Nephron progenitor cell (in vitro differentiated cells): ENCODE measurements at places on chromosomes 3 and 15.
A peak's percentile ranks its signal among the peaks of the same experiment; 100 is the strongest.

DNA sequence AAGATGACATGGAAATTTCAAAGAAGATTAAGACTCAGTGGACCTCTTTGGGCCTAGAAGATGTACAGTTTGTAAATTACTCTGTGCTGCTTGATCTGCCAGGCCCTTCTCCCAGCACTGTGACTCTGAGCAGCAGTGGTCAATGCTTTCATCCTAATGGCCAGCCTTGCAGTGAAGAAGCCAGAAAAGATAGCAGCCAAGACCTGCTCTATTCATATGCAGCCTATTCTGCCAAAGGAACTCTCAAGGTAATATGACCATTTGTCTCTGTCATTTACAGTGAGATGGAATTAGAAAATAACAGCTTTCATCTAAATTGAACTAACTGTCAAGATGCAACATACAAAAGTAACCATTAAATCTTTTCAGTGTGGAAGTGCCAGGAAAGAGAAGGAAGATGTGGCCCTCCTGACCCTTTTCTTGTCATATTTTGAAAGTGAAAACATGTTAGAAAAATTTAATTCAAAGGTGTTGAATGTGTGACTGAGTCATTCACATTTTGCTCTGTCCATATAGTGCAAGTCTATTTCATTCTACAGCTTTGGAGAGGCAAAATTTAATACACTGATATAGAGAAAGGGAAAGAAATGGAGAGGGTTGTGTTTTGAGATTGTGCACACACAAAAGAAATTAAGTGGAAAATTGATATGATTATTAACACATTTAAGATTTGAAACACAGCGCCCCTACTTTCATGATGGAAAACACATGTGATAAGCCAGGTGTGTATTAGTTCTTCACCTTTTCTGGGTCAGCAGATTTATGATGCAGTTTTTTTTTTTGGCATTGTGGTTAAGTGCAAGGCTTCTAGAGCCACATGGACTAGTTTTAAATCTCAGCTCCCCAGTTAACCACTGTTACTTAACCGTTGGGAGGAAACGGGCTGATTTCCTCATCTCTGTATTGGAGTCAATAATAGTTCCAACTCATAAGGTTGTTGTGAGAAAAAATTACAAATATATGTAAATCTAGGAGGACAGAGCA, 375.1 kb downstream of the NAALADL2 start:
- no peak for DNase-seq

DNA sequence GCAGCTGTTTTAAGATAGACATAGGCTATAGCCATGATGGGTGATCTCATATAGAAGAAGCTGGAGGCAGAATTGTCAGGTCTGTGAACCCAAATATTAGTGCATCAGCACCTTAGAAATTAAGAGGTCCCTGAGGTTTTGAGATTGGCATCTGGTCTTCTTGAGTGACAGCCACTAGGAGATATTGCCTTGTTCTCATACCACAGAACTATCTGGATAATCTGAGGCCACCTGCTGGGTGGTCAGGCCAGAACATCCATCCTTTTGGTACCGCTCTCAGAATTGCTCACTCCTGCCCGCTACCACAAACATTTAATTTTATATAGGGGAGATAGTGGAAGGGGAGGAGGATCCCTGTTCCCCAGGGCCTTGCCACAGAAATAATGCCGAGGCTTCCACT, 210.6 kb upstream of the ZPLD1 start:
- DNase-seq, result no peak

GRCh38 chr15:70466305-70466704, 297.1 kb downstream of the UACA start:
- DNase-seq, result no peak

DNA sequence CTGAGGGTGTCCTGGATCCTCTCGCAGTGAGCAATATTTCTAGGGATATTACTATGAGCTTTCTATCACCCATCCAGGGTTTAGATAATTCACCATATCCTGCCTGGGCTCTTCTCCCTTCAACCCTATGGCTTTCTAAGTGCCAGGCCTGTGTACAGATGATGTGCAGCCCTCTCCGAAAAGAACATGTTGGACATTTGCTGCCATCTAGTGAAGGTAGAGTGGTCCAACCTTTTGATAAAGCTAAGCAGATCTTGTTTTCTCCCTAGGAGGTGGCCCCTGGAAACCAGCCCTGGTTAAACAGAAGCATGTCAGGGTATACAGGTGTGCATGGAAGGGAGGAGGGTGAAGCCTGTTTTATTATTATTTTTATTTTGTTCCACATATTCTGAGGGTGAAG, 27.9 kb upstream of the SCN10A start:
- DNase-seq, result no peak

GRCh38 chr15:74210729-74211128, 8.1 kb upstream of the STRA6 start:
- DNase-seq, result no peak

DNA sequence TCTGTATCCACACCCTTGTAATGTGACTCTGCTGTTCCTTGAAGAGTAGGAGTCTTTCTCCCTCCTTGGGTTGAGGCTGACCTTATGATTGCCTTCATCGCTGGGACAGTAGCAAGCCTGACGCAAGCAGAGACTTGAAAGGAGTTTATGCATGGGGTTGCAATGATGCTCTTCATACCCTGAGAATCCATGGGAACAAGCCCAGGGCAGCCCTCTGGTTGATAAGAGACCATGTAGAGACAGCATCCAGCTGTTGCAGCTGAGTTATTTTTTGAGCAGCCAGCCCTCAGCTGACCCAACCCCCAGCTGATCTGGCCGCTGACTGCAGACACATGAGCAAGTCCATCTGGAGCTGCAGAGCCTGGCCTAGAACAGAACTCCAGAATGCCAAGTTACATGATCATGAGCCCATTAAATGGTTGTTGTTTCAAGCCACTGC, 60.6 kb upstream of the ARNT2 start:
- DNase-seq, result no peak

GRCh38 chr15:43215961-43216360, 4.9 kb downstream of the EPB42 start:
- DNase-seq, result no peak

DNA sequence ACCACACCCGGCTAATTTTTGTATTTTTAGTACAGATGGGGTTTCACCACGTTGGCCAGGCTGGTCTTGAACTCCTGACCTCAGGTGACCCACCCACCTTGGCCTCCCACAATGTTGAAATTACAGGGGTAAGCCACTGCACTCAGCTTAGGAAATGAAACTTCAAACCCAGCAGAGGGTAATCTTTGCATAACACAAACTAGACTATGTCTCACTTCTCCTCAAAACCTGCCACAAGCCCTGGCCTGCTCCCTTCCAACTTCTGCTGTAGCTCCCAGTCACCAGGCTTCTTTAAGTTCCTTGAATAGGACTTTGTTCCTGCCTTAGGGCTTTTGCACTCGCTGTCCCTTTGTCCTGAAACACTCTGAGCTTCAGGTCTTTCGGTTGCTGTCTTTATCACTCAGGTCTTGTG, 39.2 kb upstream of the SEMA4B start:
- no peak for DNase-seq

- no peak for DNase-seq
These were observed 32.1 kb downstream of the BUB1B start for GRCh38 chr15:40192942-40193341.

GRCh38 chr15:88036154-88036839, 220.2 kb downstream of the NTRK3 start:
- DNase-seq, result no peak

GRCh38 chr15:31366169-31366734, 39.6 kb downstream of the KLF13 start:
- DNase-seq, result no peak

DNA sequence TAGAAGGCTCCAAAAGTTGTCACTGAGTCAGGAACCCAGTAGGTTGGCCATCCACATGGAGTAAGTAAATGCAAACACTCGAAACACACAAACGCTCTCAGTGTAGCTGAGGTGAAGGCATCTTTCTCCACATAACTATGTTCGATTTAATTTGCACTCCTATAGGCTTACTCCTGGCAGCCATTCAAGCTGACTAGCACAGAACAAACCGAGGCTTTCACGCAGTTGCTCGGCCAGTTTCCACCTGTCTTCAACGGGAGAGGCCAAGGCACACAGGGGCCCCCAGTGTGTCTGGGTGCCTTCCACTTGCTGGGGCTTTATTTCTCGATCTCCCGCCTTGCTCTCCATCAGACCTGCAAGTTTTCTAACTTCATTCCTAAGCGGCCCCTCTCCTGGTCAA, 18.9 kb downstream of the RGMA start:
- no peak for DNase-seq

- DNase-seq, result no peak
These were observed 178.2 kb upstream of the GOLIM4 start for GRCh38 chr3:168273917-168274316.

DNA sequence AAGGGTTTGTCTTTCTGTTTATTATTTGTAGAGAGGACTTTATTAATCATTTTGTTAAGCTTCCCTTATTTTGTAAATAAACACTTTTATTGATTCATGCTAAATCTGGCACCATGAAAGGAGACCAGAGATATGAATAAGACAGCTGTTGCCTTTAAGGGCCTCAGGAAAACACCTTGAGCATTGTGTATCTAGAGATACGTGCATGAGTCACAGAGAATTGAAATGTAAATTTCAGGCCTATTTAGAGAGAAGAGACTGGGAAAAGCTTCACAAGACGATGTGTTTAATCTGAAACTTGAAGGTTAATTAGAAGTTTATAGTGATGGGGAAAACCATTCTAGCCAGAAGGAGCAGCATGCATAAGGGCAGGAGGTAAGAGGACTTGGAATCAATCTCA, 28.6 kb upstream of the UTS2B start:
- DNase-seq, result no peak

DNA sequence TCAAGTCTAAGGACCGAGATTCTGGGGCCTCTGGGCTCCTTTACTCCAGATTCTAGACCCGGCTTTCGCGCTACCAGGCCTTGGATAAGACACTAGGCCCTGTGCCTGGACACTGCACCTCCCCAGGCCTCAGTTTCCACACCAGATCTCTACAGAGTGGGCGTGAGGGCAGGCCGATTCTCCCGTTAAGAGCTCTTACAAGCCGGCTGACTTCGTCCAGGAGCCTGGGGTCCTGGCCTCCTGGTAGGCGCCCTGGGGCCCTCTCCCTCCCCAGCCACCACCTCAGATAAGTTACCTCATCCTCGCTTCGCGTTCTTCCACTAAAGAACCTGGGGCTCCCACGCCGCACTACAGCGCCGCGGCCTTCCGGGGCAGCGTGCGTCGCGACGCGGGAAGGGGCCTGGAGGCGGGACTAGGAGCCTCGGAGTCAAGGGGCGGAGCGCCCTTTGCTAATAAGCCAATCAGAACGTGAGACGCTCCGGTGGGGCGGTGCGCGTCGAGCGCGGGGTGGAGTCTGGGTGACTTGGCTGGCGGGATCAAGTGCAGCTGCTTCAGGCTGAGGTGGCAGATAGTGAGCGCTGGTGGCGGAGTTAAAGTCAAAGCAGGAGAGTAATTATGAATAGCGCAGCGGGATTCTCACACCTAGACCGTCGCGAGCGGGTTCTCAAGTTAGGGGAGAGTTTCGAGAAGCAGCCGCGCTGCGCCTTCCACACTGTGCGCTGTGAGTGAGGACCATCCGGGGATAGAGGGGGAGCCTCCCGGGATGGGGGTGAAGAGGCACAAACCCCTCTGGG, at the start of the genes EAF2 and IQCB1:
TSS of gene EAF2 (plus strand) at position 539 of the 794 bp plus-strand sequence. CDS start at position 616, 77 bp downstream.
TSS of gene IQCB1 (minus strand) at position 390 of the 794 bp plus-strand sequence. CDS start 6,100 bp downstream, outside the sequence.
- DNase-seq, result peak; percentile 94

- no peak for DNase-seq
These were observed 143.5 kb downstream of the NFKBIZ start for GRCh38 chr3:101992863-101993262.
